ENCODE measurements at places on chromosomes 6 and 20.

GRCh38 chr6:166046226-166046625 lies 121.4 kb downstream of the TBXT start:
- DNase-seq: no peak

- DNase-seq: no peak
Observed at GRCh38 chr6:42819803-42820511, 38.1 kb downstream of the BICRAL start.

GRCh38 chr20:54079652-54080051 lies 9.3 kb upstream of the BCAS1 start:
- DNase-seq: no peak

DNA sequence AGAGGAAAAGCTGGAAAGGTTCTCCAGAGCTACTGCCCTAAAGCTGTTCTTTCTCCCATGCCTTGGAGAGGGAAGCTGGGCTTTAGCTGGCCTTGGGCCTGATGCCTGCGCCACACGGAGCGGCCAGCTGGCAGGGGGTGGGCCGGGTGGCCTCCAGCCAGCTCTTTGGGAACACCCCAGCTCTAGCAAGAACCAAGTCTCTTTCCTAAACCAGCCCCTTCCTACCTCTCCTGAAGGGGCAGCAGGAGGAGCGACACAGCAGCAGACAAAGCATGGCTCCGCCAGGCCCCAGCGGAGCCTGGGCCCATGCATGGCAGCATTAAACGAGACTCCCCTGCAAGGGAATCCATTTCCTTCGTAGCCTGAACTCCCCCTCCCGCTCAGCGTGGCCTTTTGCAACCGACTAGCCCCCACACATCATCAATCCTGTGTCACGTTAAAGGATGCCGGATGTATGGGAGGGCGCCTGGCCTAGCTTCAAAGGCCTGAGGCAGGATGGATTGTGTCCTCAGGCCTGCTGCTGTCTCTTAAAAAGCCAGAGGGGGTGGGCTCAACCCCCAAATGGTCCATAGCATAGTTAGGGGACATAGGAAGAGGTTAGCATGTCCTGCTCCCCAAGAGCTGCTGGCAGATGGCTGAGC lies 14.0 kb downstream of the MRPS18A start:
- no peak for DNase-seq
